ENCODE measurements at places on chromosomes 7 and 10.
A peak's percentile ranks its signal among the peaks of the same experiment; 100 is the strongest.

GRCh38 chr7:94188350-94188749 lies 184.2 kb upstream of the BET1 start:
- no peak for DNase-seq

DNA sequence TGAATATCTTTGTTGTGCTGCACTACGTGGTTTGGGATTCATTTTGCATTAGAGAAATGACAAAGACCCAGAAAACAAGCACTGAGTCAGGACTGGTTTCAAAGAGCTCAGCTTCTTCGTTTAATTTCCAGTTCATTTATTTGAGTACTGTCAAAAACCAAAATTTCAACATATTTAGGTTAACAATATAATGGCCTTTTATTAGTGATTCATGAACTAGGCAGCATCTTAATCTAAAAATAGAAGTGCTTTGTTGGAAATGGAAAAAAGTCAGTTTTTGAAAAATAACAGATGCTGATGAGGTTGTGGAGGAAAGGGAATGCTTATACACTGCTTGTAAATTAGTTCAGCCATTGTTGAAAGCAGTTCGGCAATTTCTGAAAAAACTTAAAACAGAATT lies 856.4 kb downstream of the LRMDA start:
- DNase-seq, result no peak

DNA sequence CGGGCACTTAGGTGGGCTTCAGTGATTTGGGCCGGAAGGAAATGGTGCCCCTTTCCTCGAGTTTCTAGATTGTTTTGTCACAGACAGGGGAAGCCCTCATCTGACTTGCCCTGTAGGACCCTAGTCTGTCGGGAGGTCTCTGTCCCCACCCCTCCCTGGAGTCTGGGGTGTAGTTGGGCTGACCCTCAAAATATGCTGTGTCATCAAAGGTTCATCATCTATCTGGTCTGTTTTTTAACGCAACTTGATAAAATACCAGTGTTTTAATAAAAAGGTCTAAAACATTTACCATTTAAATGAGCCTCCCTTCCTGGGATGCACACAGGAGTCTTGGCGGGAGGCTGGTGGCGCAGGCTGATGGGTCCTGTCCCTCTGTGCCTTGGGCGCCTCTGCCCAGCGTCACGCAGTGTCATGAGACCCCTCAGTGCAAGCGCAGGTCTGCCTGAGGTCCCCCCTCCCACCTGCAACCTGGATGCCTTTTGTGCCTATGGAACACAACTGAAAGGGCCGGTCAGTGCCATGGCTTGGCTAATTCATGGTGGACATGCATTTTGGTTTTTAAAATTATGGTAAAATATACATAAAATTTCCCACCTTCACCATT lies 146.4 kb downstream of the MGMT start:
- no peak for DNase-seq

DNA sequence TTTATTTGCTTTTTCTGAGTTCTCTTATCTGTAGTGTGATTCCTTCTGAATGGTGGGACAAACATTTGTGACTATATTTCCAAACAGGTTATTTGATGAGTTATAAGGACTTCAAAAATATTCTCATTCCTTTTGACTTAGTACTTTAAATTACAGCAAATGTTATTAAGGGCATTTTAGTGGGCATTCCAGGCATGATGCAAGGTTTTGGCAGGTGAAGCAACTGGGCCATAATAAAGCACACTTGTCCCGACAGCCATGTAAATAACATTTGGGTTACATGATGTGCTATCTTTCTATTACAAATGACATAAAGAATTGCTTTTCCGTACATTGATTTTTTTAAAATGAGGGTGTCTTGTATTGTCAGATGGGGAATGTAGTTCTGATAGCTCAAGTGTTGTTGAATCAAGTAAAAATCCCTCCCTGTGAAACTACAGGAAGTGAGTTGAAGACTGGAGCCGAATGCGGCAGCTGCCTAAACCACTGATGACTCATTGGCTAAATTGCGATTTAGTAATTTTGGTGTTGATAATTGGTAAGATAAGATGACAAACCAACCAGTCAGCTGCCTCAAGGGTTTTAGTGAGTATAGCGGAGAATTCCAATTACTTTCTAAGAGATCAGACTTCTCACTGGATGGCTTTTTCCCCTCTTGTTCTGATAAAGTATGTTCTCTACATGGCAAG lies 231.3 kb upstream of the NPY start:
- DNase-seq, result no peak

DNA sequence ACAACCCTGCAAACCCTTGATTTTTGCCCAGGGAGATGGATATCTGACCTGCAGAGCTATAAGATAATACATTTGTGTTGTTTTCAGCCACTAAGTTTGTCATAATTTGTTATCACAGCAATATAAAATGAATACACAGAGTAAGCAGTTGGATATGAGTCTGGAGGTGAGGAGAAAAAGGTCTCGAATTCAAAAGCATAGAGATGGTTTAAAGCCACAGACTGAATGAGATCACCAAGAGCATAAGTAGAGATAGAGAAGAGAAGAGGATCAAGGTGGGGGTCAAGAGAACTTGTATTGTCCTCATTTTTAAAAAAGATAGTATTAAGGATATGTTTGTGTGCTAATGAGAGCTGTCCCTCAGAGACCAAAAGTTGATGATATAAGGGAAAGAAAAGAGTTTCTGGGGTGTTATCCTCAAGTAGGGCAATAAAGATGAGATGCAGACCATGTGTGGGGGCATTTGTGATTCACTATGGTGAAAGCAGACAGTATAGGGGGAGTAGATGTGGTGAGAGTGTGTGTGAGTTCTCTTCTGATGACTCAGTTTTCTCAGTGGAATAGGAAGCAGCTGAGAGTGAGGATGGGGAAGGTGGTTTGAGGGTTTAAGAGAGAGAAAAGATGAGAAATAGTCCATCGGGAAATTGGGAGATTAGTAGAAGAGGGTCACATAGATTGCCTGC lies 25.8 kb upstream of the PCGF5 start:
- DNase-seq, result no peak

GRCh38 chr10:818526-819220 lies 112.8 kb downstream of the LARP4B start:
- DNase-seq, result no peak

GRCh38 chr7:138237995-138238394 lies 161.7 kb downstream of the AKR1D1 start:
- DNase-seq, result no peak

GRCh38 chr10:723973-724372 lies 34.5 kb upstream of the DIP2C start:
- no peak for DNase-seq

DNA sequence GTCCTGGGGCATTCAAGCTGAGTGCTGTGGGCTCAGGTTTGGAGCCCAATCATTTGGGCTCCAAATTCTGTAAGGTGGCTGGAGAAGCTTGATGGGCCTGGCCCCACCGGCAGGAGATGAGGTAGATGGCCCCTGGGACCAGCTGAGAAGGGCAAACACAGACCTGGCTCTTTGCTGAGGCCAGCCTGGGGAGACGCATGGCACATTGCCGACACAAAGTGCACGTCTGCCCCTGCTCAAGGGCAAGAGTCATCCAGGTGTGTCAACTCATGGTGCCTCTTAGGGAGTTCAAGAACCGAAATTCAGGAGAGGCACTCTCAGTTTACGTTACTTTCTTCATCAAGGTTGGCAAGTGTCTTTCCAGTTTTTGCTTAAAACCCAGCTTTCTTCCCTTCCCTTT lies 227.5 kb downstream of the LRMDA start:
- no peak for DNase-seq

- no peak for DNase-seq
These were observed 82.4 kb downstream of the ADARB2 start for GRCh38 chr10:1654811-1655356.

DNA sequence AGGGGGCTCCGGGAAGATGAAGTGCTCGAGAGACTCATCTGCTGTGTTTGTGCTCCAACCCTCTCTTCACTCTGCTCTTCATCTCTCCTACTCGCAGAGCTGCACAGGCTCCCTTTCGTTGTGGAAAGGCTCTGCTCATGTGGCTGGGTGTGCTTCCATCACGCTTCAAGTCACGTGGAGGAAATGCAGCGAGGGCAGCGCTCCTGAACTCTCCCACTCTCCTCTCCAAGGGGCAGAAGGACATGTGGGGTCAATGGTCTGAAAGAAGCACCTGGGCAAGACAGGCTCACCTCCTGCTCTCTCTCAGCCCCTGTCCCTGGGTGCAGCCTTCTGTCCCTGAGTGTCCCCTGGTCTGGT lies 72.6 kb downstream of the USP6NL start:
- DNase-seq, result no peak

DNA sequence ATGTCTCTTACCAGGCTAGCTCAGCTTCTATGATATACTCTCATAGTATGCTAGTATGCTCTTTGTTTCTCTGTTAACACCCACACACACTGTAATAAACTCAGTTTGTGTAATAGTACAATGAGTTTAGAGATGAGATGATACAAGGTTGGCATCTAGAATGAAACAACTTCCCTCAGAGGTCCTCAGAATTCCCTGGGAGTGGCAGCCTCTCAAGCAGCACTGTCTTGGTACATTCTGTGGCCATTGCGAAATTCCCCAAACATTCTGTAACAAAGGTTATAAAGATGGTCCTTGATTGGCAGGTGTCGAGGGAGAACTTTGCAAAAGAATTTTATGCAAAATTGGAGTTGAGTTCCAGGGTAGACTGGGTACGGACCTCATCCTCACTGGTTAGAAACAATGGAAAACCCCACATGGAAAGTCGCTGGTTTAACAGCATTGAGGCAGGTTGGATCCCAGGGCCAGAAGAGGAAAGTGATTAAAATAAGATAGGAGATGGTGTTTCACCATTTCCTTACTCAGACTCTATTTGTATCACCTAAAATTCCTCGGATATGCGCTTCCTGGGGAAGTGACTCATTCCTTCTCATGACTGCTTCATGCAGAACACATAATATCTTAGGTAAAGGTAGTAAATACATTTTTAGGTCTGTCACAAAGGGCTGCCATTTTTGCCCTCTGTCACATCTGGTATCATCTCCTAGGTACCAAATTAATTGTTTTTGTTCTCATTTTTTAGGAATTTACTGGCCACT lies 657.8 kb downstream of the SORCS1 start:
- no peak for DNase-seq

- DNase-seq, result no peak
These were observed 6.2 kb downstream of the PYROXD2 start for GRCh38 chr10:98408799-98409198.

GRCh38 chr10:89337484-89337883 lies 9.7 kb downstream of the IFIT3 start:
- DNase-seq, result peak; percentile 55

DNA sequence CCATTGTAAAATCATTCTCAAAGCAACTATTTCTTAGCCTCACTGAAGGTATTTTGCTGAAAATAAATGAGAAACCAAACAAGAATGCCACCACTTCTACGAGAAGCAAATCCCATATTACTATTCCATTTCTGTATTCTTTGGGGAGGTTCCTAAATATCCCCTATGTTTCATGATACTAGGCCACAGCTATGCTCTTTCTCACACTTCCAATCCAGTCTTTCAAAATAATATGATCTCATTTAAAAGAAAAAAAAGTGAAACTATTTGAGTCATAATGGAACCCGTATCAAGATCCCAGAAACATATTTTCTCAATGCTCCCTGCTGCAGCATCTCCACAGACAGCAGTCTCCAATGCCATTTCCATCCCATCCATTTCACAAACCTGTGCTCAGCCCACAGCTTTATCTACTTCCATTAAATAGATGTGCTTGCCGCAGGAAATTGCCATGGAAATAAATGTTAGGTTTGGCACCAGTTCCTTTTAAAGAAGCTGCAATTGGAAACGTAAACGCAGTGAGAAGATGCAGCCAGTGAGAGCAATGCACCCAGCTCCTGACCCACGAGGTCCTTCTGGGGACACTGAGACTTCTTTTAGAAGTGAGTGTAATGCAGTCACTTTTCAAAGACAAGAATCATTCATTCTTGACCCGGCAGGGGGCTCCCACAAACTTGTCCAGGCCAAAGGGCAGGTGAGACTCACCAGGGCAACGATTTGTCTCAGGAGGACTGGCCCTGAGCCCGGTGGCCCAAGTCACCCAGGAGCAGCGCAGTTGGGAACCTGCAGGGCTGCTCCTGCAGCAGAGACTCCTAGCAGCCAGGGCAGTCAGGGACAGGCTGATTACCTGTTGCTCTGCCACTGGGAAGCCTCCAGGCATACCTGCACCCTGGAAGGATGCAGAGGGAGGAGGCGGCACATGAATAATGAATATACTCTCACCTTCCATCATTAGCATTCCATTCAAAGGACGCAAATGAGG lies 99.6 kb downstream of the C10orf90 start:
- no peak for DNase-seq

DNA sequence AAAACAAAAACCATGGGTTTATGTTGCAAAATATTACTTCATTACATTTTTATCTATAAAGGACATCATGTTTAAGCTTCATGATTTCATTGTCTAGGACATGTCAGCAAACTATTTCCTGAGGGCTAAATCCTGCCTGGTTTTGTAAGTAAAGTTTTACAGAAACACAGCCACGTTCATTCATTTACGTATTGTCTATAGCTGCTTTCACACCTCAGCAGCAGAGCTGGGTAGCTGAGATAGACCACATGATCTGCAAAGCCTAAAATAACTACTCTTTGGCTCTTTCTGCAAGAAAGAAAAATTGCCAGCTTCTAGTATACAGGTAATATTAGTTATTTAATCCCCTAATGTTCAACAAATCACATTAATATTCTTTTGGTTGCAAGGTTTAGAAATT lies 12.7 kb upstream of the PIP4K2A start:
- no peak for DNase-seq

- DNase-seq, result no peak
These were observed 204.7 kb downstream of the EBF3 start for GRCh38 chr10:129759214-129760002.

DNA sequence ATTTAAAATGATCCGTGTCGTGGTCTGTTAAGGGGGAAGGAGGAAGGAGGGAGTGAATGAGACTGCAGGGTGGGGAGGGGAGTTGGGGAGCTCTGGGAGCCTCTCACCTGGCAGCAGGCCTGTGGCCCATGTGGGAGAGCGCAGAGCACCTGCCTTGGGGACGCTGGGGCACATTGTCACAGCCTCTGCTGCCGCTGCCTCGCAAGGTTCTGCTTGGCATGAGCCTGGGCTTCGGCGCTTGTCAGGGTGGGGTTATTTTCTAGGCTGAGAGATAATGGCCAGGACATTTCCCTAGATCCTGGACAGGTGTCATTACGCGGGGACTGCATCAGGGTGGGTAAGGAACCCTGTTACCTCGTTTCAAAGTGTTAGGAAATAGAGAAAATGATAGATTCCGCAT lies 2.2 kb upstream of the SUN1 start:
- DNase-seq, result no peak

DNA sequence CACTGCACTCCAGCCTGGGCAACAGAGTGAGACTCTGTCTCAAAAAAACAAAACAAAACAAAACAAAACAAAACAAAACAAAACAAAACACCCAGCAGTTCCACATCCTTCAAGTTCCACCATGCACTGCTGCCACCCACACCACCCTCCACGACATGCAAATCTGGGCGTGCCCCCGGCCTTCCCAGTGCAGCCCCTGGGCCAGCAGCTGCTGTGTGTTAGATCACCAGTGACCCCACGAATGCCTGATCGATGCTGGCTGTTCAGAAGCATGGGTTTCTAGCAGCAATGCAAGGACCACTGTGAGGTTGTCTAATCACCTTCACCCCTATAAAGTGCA lies 36.3 kb downstream of the ELFN1 start:
- DNase-seq, result no peak

GRCh38 chr10:124493214-124493882 lies 31.7 kb downstream of the LHPP start:
- no peak for DNase-seq

- no peak for DNase-seq
These were observed 1205.3 kb downstream of the REEP3 start for GRCh38 chr10:64726466-64726865.

Measured in CD4-positive, alpha-beta T cell treated with Interferon alpha-2 for 1 hour (primary cell).